ENCODE measurements at places on chromosomes 4 and X.
A peak's percentile ranks its signal among the peaks of the same experiment; 100 is the strongest.

DNA sequence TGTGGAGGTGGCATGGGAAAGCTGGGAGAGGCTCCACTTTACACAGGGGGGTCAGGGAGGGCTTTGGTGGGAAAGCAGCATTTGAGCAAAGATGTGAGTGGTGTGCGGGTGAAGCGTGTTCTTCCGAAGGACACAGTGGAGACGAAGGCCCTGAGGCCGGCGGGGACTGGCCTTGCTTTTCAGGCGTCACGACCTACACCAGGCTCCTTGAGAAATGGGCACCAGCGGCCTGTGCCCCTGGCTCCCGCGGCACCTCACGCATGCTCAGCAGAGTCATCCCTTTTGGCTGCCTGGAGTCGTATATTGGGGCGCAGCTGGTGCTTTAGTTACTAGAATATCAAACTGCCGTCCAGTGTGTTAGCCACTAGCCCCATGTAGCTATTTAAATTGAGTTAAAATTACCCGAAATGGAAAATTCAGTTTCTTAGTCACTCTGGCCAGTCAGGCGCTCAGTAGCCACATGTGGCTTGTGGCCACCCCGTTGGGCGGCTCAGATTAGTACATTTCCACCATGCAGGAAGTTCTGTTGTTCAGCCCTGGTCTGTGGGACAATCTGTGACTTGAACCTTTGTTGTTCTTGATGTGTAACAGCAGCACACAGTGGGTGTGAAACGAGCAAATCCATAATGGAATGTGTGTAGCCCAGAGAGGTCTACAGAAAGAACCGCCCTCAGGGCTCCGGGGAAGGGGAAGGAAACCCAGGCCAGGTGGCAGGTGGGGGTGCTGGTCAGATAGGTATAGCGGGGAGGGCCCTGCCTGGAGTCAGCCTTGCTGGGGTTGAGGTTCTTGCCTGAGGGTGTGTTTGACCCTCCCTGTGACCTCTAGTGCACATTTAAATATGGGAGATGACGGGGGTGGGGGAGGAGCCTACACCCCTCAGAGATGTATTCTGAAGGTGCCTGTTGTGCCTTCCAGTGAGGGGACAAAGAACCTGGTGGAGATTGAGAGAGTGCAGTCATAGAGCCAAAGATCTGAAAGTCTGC is 30.4 kb downstream of the TBC1D14 start:
- no peak for DNase-seq

- peak; percentile 6 for DNase-seq
Observed at GRCh38 chr4:112818594-112818965, 181.6 kb downstream of the LARP7 start.

DNA sequence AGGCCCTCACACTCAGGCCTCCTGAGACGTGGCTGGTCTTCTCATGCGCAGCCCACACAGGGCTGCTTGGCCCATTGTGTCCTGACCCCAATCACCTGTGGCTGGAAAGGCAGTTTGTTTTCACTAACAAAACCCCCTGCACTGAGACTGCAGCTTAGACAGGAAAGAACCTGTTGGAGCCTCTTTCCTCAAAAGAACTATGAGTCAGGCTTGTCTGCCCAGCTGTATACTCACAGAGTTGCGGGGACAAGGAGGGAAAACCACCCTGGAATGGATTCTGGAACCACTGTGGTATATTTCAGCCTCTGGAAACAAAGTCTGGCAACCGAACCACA is 5.2 kb upstream of the TMEM156 start:
- DNase-seq, result no peak

- no peak for DNase-seq
Observed at GRCh38 chr4:156251373-156252065, 297.9 kb upstream of the CTSO start.

DNA sequence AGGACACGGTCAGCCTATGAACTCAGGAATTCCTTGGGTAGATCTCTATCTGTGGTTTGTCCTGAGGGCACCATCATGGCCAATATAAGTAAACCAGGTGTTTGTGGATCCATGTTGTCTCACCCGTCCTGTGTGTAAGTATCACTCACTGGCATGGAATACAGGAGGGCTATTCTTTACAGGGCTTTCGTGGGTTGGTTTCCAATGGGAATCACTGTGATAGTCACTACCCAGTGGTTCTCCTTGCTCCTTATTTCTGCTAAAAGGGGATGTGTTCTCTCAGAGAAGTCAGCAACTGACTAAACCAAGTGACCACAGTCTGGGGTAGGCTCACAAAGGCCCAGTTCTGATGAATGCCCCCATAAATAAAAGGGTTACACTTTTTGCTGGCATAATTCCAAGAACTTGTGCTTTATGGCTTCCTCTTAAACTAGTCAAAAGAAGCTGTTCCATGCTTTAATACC is 236.7 kb upstream of the JADE1 start:
- no peak for DNase-seq

DNA sequence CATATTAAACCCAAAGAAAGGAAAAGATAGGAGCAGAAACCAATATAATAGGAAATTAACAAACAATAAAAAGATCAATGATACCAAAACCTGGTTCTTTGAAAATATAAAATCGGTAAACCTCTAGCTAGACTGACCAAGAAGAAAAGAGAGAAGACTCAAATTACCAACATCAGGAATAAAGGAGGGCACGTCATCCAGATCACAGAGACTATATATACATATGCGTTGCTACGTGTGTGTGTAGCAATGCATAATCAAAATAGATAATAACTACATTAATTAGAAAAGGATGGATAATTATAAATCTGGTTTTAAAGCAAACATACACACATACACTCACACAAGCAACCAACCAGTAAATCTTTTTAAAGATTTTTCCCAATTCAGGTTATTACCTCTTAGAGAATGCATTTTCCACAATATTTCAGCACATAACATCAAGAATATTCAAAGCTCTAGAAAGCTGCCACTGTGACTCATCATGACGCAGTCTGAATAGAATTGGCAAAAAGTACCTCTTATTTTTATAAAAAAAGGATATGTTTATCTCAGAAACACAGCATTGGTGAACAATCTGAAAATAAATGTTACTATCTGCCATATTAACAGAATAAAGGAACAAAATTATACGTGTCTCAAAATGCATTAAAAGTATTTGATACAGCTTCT is 41.4 kb upstream of the USP9X start:
- DNase-seq, result no peak

DNA sequence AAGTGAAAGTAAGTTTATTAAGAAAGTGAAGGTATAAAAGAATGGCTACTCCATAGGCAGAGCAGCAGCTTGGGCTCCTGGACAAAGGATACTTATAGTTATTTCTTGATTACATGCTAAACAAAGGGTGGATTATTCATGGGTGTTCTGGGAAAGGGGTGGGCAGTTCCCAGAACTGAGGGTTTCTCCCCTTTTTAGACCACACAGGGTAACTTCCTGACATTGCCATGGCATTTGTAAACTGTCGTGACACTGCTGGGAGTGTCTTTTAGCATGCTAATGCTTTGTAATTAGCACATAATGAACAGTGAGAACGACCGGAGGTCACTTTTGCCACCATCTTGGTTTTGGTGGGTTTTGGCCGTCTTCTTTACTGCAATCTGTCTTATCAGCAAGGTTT is 557.6 kb downstream of the SPRY1 start:
- no peak for DNase-seq

DNA sequence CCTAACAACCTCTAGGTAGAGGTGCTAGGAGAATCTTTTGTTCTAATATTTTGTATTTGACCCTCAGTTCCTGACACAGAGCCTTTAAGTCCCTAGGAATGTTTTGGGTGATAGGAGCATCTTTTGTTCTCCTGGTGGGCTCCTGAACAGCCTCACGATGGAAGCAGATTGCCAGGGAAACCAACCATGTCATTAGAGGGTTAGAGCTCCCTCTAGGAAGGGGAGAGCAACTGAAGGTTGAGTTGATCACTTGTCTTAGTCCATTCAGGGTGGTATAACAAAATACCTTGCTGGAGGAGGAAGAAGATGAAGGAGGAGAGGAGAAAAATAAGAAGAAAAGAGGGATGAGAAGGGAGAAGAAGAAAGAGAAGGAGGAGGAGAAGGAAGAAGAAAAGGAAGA is 9.2 kb downstream of the VCX start:
- no peak for DNase-seq

GRCh38 chr4:83923341-83923740 is 387.4 kb downstream of the GPAT3 start:
- no peak for DNase-seq

DNA sequence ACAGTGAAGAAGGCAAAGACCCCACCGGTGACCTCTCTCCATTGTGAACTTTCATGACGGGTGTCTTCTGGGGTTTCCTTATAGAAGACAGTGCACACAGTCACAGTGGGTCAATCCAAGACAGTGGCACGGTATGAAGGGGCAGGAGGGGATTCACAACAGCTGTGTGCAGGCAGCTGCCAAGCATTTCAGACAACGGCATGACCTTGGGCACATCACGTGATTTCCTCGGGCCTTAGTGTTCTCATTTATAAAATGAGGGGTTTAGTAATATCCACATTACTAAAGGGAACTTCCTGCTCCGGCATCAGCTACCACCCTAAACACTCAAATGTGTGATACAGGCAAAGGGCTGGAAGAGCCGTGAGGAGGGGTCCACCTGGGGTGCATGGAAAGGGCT is 42.9 kb downstream of the RBM47 start:
- DNase-seq, result no peak

GRCh38 chr4:141636771-141637460 is 533 bp downstream of the IL15 start:
- peak; percentile 51 for DNase-seq

DNA sequence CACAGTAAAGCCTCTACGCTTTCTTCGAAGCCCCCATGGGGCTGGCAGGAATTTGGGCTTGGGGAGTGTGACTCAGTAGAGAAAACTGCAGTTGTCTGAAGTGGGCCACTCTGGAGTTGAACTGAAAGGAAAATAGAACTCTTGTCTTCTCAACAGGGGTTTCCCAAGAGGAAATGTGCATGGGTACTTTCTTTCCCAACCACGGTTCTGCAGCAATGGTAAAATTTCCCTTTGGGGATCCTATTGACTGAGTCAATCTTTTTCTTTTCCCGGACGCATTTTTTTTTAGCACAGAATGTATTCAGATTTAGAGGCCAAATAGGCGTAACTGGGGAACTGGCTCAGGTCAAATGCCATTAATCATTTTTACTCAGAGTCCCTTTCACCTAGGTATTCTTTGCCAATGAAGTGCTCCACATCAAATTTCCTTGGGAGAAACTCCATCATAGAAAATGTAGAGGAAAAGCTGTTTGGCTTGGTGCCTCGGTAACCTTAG is 269.3 kb downstream of the STIM2 start:
- DNase-seq, result no peak
